Natural killer cell (primary cell): ENCODE measurements at places on chromosomes 3 and 15. TPM values are rescaled to one million over a fixed set of nuclear protein-coding genes. Genes with fewer than 3 reads are reported as not detected.

The LOXL1 gene
- total RNA-seq = 1.1 TPM

DNA sequence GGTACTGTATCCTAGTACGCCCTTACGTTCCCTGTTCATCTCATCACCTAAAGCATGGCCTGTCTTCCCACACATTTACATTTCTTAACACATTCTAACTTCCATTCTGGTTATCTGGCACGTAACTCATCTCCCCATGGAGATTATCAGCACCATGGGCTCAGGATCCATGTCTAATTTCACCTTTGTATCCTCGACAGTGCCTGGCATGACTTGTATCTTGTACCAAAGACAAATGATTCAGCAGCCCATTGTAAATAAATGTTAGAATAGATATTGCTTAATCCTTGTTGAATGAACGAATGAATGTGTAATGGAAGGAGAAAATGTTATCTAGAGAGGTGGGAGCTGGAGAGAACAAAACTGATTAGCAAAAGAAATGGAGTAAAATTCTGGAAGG is 69.7 kb upstream of the TPM1 start:
- H3K27me3 ChIP-seq = no peaks in the 10 kb centered on the region
- H3K36me3 ChIP-seq = no peaks in the 10 kb centered on the region
- DNase-seq = no peak
- no peaks in the 10 kb centered on the region for H3K4me1 ChIP-seq
- no peak overlapping the region for H3K4me3 ChIP-seq

- no peak overlapping the region for H3K27ac ChIP-seq
- H3K36me3 ChIP-seq = peaks cover 29% of the 10 kb centered on the region
- no peak for DNase-seq
- peak overlapping the region; percentile 71 for H3K4me3 ChIP-seq
These were observed 1.1 kb downstream of the RCCD1 start for GRCh38 chr15:90955624-90956273.

The RGMA gene
- not detected for total RNA-seq

GRCh38 chr3:46293035-46293724 is 50.9 kb downstream of the CCR3 start:
- H3K27me3 ChIP-seq = no peaks in the 10 kb centered on the region
- H3K4me3 ChIP-seq = no peak overlapping the region
- peak overlapping the region; percentile 36 for H3K27ac ChIP-seq
- H3K4me1 ChIP-seq = peaks cover 33% of the 10 kb centered on the region
- DNase-seq = no peak

The SAMMSON gene
- not detected for total RNA-seq

GRCh38 chr3:39105687-39106063 is 1.8 kb downstream of the GORASP1 start:
- H3K4me1 ChIP-seq = peaks cover 33% of the 10 kb centered on the region
- H3K4me3 ChIP-seq = no peak overlapping the region

- no peaks in the 10 kb centered on the region for H3K36me3 ChIP-seq
- no peaks in the 10 kb centered on the region for H3K27me3 ChIP-seq
- H3K4me3 ChIP-seq = no peak overlapping the region
- H3K27ac ChIP-seq = no peak overlapping the region
- DNase-seq = no peak
These were observed 154.4 kb downstream of the TUSC7 start for GRCh38 chr3:116863822-116864589.

DNA sequence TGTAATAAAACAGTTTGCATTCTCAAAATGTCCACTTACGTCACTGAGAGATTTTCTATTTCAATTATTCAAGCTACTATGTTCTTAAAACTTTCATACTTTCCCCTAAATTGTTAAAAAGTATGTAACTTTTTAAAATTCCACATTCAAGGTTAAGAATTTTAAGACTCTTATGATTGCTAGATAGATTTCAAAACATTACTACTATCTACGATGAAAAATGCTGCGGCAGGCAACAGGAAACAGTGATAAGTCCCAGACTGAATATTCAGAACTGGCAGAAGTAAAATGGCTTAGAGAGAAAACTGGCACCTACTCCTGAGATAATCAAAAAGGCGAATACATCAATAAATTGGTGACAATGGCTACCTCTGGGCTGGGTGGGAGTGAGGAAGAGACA is 16.2 kb downstream of the ATP13A3 start:
- H3K27me3 ChIP-seq = no peaks in the 10 kb centered on the region
- no peak for DNase-seq
- no peak overlapping the region for H3K27ac ChIP-seq
- H3K4me1 ChIP-seq = no peaks in the 10 kb centered on the region
- H3K36me3 ChIP-seq = no peaks in the 10 kb centered on the region
- H3K4me3 ChIP-seq = no peak overlapping the region

The LRIG1 gene
- total RNA-seq = 10.6 TPM

The ARHGEF26 gene
- total RNA-seq = not detected

DNA sequence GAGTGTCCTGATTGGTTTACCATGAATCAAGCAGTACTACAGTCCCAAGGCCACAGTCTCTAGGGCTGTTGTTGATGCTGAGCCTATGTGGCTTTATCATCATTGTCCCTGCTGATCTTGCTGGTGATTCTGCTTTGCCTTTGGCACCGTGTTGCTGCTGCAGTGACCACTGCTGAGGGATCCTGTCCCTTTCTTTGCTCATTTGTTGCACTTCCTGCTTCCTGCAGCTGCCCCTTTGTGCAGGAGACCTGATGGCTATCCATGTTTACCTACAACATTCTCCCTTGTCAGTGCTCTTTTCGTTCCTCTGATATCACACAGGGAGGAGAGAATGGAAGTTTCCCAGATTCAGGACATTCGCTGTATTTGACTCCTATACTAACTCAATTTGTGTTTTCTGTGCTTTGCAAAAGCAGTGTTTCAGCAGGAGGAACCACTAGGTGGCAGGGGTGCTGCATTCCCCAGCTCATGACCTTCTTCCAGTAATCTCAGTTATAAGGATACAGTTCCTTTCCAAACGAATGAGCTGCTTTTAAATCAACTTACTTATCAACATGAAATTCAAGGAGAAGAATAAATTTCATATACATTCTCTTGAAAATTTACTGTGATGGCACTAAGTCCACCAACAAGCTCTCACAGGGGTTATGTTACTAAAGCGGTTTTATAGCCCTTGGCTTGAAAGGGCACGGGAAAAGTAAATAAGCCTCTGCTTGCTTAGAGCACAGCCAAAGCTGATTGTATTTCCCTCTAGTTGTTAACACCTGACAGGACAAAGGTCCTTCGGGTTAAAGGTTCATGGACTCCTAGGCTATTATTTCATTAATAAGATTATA is 9.7 kb upstream of the THUMPD3 start:
- H3K27ac ChIP-seq = no peak overlapping the region
- H3K36me3 ChIP-seq = no peaks in the 10 kb centered on the region
- peak; percentile 46 for DNase-seq
- no peaks in the 10 kb centered on the region for H3K27me3 ChIP-seq

The WDR49 gene
- total RNA-seq = 1.5 TPM

DNA sequence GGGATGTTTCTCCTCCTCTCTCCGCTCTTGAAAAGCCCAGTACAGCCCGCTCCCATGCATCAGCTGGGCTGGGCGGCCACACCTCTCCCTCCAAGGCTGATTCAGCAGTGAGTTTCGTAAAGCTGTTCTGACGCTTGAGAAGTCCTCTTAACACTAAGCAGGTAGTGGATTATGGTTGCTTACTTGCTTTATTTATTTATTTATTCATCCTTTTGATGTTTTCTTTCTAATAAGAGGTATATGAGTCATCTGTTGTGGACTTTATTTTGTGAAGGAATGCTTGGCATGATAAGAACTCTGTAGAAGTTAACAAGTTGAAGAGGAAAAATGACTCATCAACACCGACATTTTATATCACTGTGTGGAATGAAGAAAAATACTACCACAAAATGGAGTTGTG is 285.0 kb downstream of the SQOR start:
- H3K27me3 ChIP-seq = no peaks in the 10 kb centered on the region
- DNase-seq = no peak
- H3K4me1 ChIP-seq = no peaks in the 10 kb centered on the region
- H3K4me3 ChIP-seq = no peak overlapping the region
- no peak overlapping the region for H3K27ac ChIP-seq

- peaks cover 7% of the 10 kb centered on the region for H3K27me3 ChIP-seq
- no peak for DNase-seq
- peaks cover 22% of the 10 kb centered on the region for H3K4me1 ChIP-seq
- no peaks in the 10 kb centered on the region for H3K36me3 ChIP-seq
- peak overlapping the region; percentile 31 for H3K4me3 ChIP-seq
- H3K27ac ChIP-seq = no peak overlapping the region
These were observed 837 bp downstream of the LRRN1 start for GRCh38 chr3:3800080-3800455.

The EHHADH gene
- 0.64 TPM for total RNA-seq

GRCh38 chr15:49751191-49751590 is 130.3 kb downstream of the DTWD1 start:
- no peaks in the 10 kb centered on the region for H3K27me3 ChIP-seq
- no peak overlapping the region for H3K27ac ChIP-seq
- no peak for DNase-seq
- no peaks in the 10 kb centered on the region for H3K4me1 ChIP-seq

The PLA2G4B gene
- 15.2 TPM for total RNA-seq

GRCh38 chr3:98038876-98039275 is 3.8 kb upstream of the GABRR3 start:
- H3K4me1 ChIP-seq = no peaks in the 10 kb centered on the region
- peaks cover 4% of the 10 kb centered on the region for H3K27me3 ChIP-seq
- H3K4me3 ChIP-seq = no peak overlapping the region
- H3K36me3 ChIP-seq = no peaks in the 10 kb centered on the region
- DNase-seq = no peak
- H3K27ac ChIP-seq = no peak overlapping the region

The RASGRP1 gene
- total RNA-seq = 65.9 TPM

The ZNF80 gene
- 0.48 TPM for total RNA-seq

DNA sequence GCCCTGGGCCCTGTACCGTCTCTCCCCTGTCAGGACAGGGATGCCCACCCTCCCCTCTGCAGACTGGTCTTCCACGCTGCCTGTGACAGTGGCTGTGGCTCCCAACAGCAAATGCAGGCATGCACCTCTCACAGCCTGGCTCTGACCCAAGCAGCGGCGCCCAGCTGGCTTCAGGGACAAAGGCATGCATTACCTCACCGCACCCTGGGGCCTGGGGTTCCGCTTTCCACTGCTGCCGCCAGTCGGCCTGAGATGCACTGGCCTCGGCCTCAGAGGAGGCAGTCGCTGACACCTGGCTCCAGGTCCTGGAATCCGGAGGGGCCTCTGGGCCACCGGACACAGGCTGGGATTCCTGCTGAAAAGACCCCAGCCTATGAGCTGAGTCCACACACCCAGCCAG is 70.3 kb downstream of the SCN5A start:
- H3K4me3 ChIP-seq = no peak overlapping the region
- peak; percentile 1 for DNase-seq
- no peak overlapping the region for H3K27ac ChIP-seq
- H3K27me3 ChIP-seq = no peaks in the 10 kb centered on the region
- no peaks in the 10 kb centered on the region for H3K36me3 ChIP-seq
- no peaks in the 10 kb centered on the region for H3K4me1 ChIP-seq

DNA sequence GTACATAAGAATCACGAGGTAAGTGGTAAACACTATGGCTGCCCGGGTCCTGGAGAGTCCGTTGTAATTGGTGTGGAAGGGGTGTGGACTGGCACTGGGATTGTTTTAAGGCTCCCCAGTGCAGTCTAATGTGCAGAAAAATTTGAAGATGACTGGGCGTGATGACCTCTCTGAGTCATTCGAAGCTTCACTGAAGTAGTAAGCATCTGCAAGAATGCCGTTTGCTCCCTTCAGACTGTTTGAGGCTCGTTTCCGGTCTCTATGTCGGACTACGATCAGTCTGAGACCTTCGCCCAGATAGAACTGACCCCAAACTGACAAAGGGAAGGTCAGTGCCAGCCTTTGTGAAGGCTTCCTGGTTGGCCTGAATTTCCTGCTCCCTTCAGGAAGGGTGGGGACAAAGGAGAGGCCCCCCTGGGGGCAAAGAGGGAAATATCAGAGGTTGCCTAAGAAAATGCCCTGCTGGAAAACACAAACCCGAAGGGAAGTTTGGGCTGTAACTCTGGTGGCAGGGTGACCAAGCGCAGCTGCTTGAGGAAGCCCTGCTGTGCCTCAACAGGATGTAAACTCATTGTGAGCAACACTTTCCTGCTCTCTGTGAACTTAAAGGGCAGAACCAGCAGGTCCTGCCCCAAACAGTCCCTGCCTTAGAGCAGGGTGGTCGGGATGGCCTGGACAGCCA is 34.6 kb downstream of the BTD start:
- no peak overlapping the region for H3K4me3 ChIP-seq
- no peaks in the 10 kb centered on the region for H3K36me3 ChIP-seq
- H3K4me1 ChIP-seq = peaks cover 27% of the 10 kb centered on the region
- H3K27me3 ChIP-seq = no peaks in the 10 kb centered on the region

DNA sequence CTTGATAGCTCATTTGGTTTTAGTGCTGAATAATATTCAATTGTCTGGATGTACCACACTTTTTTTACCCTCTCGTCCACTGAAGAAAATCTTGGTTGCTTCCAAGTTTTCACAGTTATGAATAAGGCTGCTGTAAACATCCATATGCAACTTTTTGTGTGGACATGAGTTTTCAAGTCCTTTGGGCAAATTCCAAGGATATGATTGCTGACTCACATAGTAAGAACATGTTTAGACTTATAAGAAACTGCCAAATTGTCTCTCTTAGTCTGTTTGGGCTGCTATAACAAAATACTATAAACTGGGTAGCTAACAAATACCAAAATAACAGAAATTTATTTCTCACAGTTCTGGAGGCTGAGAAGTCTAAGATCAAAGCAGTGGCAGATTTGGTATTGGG is 59.5 kb upstream of the TNFSF10 start:
- H3K4me3 ChIP-seq = no peak overlapping the region
- H3K27ac ChIP-seq = no peak overlapping the region
- DNase-seq = no peak
- H3K36me3 ChIP-seq = no peaks in the 10 kb centered on the region
- H3K4me1 ChIP-seq = peaks cover 27% of the 10 kb centered on the region

DNA sequence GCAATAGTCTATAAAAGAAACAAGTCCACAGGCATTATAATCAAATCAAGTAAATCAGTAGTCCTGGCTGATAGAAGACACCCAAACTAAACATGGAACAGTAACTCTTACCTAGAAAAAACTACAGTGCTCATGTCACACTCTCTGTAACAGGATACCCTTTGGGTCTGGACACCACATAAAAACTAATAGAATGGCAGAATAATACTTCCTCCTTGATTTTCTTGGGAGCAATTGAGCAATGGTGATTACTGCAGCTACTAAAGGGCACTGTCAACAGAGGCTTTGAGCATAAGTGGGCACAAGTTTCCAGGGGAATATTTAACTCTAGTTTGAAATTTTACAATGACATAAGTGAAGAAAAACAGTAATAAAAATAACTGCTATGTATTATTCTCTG is 59.5 kb downstream of the GLB1 start:
- no peak for DNase-seq
- H3K27ac ChIP-seq = no peak overlapping the region
- no peaks in the 10 kb centered on the region for H3K27me3 ChIP-seq
- no peaks in the 10 kb centered on the region for H3K4me1 ChIP-seq
- no peak overlapping the region for H3K4me3 ChIP-seq

DNA sequence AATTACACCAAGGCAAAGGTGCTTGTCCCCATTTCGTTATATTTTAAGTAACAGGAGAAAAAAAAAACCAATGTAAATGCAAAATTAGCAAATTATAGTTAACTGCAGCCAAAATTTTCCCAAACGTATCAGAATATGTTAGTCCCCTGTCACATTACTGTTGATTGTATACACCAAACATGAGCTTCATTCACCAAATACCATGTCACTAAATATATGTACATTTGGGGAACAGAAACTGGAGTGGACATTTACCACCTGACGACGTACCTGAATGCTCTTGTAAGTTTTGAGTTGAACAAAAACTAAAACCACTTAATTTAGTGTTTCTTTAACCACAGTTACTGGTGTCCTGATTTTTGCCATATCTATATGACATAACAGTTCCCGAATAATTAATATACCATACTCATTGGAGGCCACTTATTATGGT is 3.3 kb upstream of the FOXP1 start:
- H3K4me1 ChIP-seq = peaks cover 11% of the 10 kb centered on the region
- no peaks in the 10 kb centered on the region for H3K36me3 ChIP-seq
- no peak overlapping the region for H3K4me3 ChIP-seq
- no peaks in the 10 kb centered on the region for H3K27me3 ChIP-seq
- no peak overlapping the region for H3K27ac ChIP-seq

The ACTC1 gene
- total RNA-seq = not detected
